ENCODE measurements at places on chromosomes 2 and 18. TPM values are rescaled to one million over a fixed set of nuclear protein-coding genes. Genes with fewer than 3 reads are reported as not detected.
A peak's percentile ranks its signal among the peaks of the same experiment; 100 is the strongest.

DNA sequence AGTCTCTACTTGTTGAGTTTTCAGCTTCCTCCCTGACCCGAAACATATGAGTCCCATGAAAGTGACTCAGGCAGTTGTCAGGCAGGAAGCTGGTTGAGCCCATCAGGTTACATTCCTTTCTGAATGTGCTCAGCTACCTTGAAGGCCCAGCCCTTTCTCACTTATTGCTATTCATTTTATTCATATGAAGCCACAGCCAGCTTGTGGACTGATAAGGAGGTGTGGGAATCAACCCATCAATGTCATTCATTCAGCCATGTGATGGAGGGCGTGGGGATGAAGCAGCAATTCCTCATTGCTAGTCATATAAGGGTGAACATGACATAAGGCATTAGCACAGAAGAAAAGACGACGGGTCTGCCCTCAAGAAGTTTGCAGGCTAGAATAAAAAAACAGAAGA lies 5.3 kb upstream of the VPS4B start:
- ATAC-seq, result no peak

DNA sequence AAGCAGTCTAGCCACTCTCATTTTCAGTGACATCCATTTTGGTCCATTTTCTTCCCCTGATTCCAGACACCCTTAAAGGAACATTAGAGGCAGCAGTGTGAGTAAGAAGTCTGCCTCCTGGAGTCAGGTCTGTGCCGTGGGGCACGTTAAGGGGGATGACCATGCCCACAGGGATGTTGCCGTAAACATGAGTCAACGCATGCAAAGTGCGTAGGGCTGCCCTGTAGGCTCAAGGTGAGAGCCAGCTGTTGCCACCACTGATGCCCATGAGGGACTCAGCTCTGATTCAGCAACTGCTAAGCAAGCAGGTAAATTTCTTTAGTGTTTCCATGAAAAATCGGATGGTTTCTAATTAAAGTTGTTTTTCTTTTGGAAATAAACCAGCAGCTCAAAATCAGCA lies 61.4 kb upstream of the TFCP2L1 start:
- no peak for ATAC-seq

DNA sequence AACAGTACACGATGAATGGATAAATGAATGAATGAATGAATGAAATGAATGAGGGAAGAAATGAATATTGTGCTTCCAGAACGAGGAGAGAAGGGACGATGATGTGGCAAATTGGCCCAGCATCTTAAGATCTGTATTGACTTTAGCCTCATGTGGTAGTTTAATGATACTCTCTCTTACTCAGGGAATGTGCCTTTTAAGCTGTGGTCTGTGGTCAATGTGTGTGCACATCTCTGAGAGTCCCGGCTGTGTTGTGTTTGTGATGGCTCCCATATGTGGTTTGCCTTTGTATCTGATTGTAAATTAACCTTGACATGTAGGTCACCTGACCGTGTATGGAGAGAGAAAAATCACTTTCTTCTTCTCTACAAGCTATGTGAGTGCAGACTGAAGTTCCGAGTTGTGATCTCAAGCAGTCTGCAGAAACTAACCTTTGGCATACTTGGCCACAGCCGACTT lies 91.2 kb downstream of the NEDD4L start:
- ATAC-seq, result peak; percentile 16

DNA sequence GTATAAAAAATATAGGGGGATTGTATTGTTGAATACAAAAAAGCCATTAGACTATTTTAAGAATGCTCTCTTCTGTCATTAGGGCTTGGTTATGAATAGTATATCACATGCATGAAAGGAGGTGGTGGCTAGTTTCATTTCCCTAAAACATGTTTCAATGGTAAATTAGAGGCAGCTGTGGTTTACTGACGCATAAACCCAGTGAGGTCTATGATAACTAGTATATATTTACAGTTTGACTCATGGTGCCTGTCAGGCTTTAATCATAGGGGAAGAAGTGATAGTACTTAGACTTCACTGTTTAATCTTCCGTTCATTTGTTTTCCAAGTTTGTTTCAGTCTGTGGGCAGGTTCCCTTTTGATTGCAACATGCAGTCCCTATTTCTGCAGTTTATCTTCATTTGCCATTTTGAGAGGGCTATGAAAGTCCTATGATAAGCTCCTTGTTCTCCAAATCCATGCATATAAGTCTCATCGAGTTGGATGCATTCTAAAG lies 55.1 kb upstream of the MAP4K3 start:
- ATAC-seq, result peak; percentile 88

DNA sequence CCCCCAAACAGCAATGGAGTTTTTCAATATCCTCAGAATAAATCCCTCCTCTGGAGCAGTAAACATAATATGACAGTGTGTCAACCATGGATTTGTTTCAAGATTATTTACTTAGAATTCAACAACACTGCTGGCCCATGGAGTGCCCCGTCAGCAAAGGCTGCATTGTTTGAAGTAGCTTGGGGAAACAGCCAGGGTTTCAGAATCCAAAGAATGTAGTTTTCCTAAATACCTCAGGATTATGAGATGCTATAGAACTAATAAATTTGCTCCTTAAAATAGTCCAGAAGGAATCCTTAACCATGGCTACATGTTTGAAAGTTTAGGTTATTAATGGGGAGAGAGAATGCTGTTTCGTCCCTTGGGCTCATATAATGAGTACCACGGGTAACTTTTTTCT lies 13.1 kb upstream of the CETN1 start:
- ATAC-seq, result no peak

GRCh38 chr2:40090044-40090443 lies 311.0 kb upstream of the THUMPD2 start:
- peak; percentile 77 for ATAC-seq

DNA sequence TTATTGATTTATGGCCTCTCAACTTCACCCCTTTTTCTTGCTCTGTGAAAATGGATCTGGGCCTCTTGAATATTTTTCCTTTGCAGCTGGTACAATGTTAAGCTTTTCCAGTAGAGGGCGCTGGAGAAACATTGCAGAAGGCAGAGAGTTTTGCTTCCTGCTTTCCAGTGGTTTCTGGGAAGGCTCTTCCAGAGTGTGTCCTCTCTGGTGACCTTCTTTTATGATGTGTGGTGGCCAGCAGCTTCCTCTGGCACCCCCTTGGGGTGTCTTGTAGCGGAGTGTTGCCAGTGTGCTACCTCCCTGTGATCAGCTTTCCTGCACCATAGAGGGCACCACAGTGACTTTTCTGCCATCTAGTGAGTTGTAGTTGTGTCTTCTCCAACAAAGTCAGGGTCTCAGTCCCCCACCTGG lies 25.4 kb upstream of the MGAT5 start:
- ATAC-seq, result no peak

DNA sequence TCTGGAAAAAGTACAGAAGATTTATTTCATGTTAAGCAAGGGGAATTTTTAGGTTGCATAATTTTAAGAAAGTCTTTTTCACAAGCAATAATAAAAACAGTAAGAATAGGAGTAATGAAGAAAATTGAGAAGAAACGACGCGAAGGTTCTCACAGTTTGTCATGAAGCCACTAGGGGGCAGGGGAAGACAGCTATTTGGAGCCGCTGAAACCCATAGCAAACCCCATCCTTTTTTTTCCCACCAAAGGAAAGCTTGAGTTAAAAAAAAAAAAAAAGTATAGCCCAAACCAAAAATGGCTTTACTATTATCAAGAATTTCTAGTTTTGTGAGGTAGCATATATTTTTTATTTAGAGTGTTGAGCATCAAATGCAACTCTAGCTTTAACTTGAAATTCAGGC lies 300.9 kb downstream of the PHLPP1 start:
- peak; percentile 52 for ATAC-seq

Gene SPEG
- 31.1 TPM for total RNA-seq

GRCh38 chr2:120910164-120910563 lies 174.5 kb downstream of the GLI2 start:
- peak; percentile 29 for ATAC-seq

DNA sequence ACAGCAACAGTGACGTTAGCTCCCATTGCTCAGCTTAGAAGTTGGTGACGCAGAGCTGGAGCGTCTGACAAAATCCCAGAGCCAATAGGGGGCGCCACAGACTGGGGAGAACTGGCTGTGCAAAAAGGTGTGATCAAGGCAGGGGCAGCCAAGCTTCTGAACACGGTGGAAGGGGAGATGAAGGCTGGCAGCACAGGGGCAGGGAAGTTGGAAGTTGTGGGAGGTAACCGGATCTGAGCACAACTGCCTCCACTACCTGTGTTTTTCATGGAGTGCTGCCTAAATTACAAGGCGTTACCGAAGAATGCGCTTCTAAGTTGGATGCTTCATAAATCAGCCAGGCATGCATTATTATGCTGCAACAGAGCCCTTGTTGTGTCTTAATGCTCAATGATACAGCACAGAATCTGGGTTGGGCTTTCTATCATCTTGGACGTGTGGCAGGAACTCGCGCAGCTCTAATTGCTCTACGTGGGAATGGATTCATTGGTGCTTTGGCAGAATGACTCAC lies 370.0 kb downstream of the SLC4A3 start:
- ATAC-seq, result peak; percentile 92

GRCh38 chr2:8039732-8040131 lies 642.1 kb upstream of the ID2 start:
- no peak for ATAC-seq

All from motor neuron (in vitro differentiated cells).